ENCODE measurements at places on chromosomes 2 and 18.

GRCh38 chr18:62366992-62367391 is 41.9 kb downstream of the TNFRSF11A start:
- no peaks in the 10 kb centered on the region for H3K27me3 ChIP-seq
- no peaks in the 10 kb centered on the region for H3K4me1 ChIP-seq
- no peak for DNase-seq
- H3K27ac ChIP-seq: no peak overlapping the region
- peaks cover 35% of the 10 kb centered on the region for H3K36me3 ChIP-seq

GRCh38 chr18:48670751-48671560 is 132.1 kb downstream of the CTIF start:
- H3K36me3 ChIP-seq: no peaks in the 10 kb centered on the region
- no peaks in the 10 kb centered on the region for H3K4me1 ChIP-seq
- DNase-seq: no peak
- H3K27me3 ChIP-seq: no peaks in the 10 kb centered on the region
- H3K27ac ChIP-seq: no peak overlapping the region
- H3K4me3 ChIP-seq: no peak overlapping the region

- no peak overlapping the region for H3K4me3 ChIP-seq
- no peaks in the 10 kb centered on the region for H3K36me3 ChIP-seq
Measured at GRCh38 chr2:178233428-178233827, 39.1 kb downstream of the OSBPL6 start.

DNA sequence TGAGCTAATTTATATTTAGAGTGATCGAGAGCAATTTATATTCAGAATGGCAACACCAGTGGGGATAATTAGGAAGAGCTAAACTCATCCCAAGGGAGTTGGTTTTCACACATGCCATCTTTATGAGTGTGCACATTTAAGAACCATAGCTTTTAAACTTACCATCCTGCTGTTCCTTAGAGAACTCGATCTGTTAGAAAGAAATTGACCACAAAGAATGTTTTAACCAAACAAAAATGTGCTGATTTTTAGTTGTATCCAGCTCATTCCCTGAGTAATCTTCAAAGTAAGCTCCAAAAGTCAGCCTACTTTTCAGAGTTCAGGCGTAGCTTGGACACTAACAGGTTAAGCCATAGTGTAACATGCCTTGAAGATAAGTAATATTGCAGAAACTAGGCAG is 12.6 kb downstream of the MYL1 start:
- no peaks in the 10 kb centered on the region for H3K27me3 ChIP-seq
- H3K27ac ChIP-seq: no peak overlapping the region
- no peak overlapping the region for H3K4me3 ChIP-seq
- H3K36me3 ChIP-seq: no peaks in the 10 kb centered on the region
- no peak for DNase-seq

GRCh38 chr2:231387904-231388724 is 7.4 kb upstream of the B3GNT7 start:
- peaks cover 14% of the 10 kb centered on the region for H3K4me1 ChIP-seq
- no peak overlapping the region for H3K27ac ChIP-seq
- H3K27me3 ChIP-seq: no peaks in the 10 kb centered on the region
- DNase-seq: no peak
- no peaks in the 10 kb centered on the region for H3K36me3 ChIP-seq

DNA sequence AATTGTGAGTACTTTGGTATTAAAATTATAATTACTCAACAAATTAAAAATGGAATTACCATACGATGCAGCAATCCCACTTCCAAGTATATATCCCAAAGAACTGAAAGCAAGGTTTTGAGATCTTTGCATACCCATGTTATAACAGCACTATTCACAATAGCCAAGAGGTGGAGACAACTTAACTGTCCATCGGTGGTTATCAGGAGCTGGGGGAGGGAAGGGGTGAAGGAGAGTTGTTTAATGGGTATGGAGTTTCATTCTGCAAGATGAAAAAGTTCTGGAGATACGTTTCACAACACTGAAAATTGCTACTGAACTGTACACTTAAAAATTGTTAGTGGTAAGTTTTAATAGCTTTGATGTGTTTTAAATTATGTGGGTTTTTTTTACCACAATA is 25.7 kb downstream of the RAB10 start:
- H3K4me1 ChIP-seq: no peaks in the 10 kb centered on the region
- no peak overlapping the region for H3K4me3 ChIP-seq
- no peak overlapping the region for H3K27ac ChIP-seq
- no peaks in the 10 kb centered on the region for H3K36me3 ChIP-seq

DNA sequence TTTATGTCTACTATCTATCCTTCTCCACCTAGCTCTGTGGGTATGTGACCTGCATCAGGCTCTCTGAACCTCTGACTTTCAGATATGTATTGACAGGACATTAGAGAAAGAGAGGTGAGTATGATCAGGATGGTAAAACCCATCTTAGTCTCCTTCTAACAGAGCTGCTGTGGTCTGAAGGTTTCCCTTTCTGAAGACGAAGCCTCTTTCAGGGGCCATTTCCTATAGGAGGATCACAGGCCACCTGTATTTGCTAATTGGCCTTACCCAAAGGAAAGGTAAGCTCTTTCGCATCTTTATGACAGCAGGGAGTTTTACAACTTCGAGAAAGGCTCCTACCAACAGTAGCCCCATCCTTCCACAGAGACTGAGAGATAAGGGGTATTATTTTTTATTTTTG is 442.9 kb downstream of the KCNJ3 start:
- H3K4me3 ChIP-seq: no peak overlapping the region
- no peaks in the 10 kb centered on the region for H3K27me3 ChIP-seq
- no peak for DNase-seq

DNA sequence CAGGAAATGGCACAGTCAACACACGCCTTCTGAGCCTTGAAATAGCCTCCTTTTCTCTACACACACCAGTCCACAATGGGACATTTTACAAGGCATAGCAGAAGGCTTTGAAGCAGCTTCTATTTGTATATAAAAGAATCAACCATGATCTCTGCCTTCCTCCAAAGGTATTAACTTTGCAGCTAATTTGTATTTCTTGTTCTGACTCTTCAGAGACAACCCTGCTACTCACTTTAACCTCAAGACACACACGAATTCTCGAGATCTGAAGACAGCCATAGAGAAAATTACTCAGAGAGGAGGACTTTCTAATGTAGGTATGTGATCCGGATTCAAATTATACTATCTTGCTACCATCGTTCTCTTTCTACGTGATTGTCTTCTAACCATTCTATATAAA is 104.6 kb downstream of the VIT start:
- no peak for DNase-seq
- H3K27ac ChIP-seq: no peak overlapping the region
- no peaks in the 10 kb centered on the region for H3K27me3 ChIP-seq
- no peak overlapping the region for H3K4me3 ChIP-seq
- H3K4me1 ChIP-seq: peaks cover 3% of the 10 kb centered on the region

GRCh38 chr2:74843899-74844298 is 10.0 kb downstream of the HK2 start:
- H3K4me1 ChIP-seq: peaks cover 6% of the 10 kb centered on the region
- H3K27me3 ChIP-seq: no peaks in the 10 kb centered on the region
- no peak overlapping the region for H3K4me3 ChIP-seq
- H3K36me3 ChIP-seq: no peaks in the 10 kb centered on the region

DNA sequence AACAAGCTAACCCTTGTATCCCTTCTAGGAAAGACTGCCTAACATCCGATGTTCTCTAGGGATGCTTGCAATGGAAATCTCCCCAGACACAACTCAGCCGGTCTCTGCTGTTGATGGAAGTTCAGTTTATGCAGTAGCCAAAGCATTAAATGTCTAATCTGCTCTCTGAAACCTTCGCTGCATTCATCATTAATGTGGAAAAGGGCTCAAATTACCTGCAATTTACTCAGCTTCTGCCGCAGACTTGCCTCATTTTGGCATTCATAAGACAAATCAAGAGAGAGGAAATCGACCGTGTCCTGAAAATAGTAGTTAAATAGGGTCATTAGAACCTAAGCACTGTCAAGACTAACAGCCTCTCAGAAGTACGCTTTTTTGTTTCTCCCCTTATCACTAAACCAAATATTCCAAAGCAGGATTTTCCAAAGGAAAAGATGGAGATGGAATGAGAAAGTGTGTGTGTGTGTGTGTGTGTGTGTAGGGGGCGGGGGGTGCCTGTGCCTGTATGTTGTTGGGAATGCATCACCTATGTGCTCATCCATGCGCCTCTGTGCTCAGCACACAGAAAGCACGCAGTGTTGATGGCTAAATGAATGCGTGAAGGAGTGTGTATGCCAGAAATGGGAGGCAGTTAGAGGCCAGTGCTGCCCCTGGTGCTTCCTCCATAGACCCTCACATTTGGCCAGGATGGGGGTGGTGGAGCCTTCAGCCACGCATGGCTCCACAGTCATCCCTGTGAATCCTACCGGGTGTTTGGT is 7.4 kb downstream of the LCT start:
- H3K4me3 ChIP-seq: no peak overlapping the region
- H3K36me3 ChIP-seq: no peaks in the 10 kb centered on the region
- no peaks in the 10 kb centered on the region for H3K4me1 ChIP-seq
- H3K27me3 ChIP-seq: no peaks in the 10 kb centered on the region
- H3K27ac ChIP-seq: no peak overlapping the region

GRCh38 chr2:236545814-236546480 is 23.7 kb upstream of the ACKR3 start:
- 0 out of 2 replicates have a peak, but pooled peaks cover 2% of the 10 kb centered on the region for H3K4me1 ChIP-seq
- no peak overlapping the region for H3K27ac ChIP-seq
- DNase-seq: no peak
- no peaks in the 10 kb centered on the region for H3K27me3 ChIP-seq
- H3K36me3 ChIP-seq: no peaks in the 10 kb centered on the region

Data from H1 (cell line).